Central memory CD4-positive, alpha-beta T cell (primary cell): ENCODE measurements at places on chromosomes 4 and X.
A peak's percentile ranks its signal among the peaks of the same experiment; 100 is the strongest.

DNA sequence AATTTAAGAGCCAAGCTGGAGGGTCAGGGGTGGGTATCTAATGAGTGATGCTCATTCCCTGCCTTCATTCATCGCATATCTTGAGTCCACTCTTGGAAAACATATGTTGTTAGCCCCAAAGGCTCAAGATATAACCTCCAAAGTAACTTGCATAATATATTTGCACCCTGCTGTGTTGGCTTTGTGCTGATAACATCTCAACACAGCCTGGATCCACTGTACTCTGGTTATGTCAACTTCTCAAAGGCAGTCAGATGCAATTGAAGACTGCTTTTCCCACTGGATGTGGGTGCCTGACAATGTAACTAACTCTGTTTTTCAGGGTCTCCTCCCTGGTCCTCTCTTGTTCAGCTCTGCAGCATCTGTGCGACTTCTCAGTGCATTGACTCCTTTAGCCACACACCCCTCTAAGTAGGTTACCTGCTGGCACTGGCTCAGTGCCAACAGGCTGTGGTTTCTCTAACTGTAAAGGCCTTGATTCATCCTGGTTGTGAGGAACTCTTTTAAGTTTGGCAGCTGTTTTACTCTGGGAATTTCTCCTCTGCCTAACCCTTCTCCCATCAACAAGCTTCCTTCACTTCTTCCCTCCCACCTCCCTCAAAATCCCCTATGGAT, 28.1 kb downstream of the SLC16A2 start:
- peak; percentile 40 for DNase-seq

GRCh38 chr4:77269505-77269904, 112.5 kb downstream of the CCNG2 start:
- no peak for DNase-seq

DNA sequence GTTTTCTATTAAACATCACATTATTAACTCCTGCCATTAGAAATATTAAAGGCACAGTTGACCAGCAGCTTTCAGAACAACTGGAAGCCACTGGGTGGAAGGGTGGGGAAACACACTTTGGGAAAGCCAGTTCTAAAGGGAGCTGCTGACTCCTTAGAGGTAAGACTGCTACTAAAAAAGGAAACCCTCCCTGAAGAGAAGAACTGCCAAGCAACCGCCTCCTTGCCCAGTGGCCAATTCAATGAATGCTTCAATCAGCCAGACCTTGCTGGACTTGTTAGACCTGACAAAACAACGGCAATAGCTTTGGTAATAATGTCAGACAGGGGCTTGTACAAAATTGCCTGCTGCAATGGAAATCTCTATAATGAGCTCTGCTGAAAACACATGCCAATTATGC, 15.6 kb downstream of the OPHN1 start:
- DNase-seq = no peak

DNA sequence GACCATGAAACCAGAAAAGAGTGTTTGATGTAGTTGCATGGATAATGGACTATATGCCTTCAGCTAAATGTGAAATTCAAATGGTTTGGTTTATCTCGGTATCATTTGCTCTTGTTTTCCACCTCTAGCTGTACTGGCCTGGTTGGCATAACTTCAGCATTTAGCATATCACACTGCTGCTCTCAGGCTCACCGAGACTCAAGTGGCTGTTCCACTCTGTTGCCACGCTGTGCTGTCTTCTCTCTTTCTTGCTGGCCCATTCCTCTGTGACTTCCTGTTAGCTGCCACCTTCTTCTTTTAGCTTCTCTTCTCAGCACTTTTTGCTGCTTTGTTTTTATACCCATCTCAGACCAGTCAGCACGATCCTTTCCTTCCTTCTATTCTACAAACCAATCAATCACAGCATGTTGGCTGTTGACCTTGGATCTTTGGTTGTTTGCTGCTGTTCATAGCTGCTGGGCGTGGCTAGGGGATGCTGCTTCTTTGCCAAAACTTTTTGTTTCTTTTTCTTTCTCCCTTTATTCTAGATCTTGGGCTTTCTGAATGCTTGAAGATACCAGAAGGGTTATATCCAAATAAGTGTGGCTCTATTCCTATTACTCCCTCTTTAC, 24.0 kb downstream of the INTS6L start:
- no peak for DNase-seq

DNA sequence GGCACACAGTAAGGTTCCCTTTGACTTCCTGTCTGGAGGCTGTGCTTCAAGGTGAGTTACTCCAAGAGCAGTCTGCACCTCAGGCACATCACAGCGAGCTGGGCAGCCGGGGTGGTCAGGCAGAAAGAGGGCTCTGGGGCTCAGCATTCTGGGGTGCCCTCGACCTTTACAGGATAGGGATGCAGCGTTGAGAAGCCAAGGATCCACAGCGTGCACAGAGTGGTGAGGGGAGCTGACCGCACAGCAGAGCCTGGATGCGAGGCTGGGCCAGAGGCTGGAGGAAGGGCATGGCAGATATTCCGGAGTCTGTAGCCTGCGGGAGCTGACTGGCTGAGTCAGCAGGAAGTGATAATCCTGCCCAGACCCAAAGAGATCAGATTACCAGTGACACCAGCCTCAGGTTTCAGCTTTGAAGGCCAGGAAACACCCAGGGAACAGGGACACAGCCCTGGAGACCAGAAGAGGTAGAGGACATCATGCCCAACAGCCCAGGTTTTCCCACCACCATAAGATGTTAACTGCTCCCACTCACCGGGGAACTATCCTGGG, 38.4 kb upstream of the PDLIM3 start:
- DNase-seq = no peak

GRCh38 chr4:185256446-185256845, 47.0 kb downstream of the SNX25 start:
- DNase-seq = no peak

- DNase-seq = no peak
These were observed 14.2 kb downstream of the ELOVL6 start for GRCh38 chr4:110184140-110184790.

DNA sequence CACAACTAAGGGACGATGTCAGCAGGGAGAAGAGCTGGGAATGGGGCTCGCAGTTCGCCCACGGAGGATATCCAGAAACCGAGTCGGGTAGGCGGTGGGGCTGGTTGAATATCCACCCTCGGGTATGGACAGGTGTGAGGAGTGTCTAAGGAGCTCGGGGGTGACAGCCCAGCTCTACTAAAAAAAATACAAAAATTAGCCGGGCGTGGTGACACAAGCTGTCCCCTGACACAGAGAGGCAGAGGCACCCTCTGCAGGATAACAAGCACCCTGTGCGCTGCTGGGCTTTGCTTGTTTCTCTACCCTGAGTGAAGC, 12.2 kb upstream of the ASMTL start:
- DNase-seq = no peak

- no peak for DNase-seq
These were observed 11.7 kb downstream of the RELL1 start for GRCh38 chr4:37674439-37674838.

GRCh38 chr4:16417198-16417597, 190.9 kb upstream of the TAPT1 start:
- no peak for DNase-seq

- DNase-seq = no peak
These were observed 1.9 kb downstream of the DMP1 start for GRCh38 chr4:87651941-87652340.

- DNase-seq = no peak
These were observed 227.0 kb downstream of the DKK2 start for GRCh38 chr4:106809076-106809475.

DNA sequence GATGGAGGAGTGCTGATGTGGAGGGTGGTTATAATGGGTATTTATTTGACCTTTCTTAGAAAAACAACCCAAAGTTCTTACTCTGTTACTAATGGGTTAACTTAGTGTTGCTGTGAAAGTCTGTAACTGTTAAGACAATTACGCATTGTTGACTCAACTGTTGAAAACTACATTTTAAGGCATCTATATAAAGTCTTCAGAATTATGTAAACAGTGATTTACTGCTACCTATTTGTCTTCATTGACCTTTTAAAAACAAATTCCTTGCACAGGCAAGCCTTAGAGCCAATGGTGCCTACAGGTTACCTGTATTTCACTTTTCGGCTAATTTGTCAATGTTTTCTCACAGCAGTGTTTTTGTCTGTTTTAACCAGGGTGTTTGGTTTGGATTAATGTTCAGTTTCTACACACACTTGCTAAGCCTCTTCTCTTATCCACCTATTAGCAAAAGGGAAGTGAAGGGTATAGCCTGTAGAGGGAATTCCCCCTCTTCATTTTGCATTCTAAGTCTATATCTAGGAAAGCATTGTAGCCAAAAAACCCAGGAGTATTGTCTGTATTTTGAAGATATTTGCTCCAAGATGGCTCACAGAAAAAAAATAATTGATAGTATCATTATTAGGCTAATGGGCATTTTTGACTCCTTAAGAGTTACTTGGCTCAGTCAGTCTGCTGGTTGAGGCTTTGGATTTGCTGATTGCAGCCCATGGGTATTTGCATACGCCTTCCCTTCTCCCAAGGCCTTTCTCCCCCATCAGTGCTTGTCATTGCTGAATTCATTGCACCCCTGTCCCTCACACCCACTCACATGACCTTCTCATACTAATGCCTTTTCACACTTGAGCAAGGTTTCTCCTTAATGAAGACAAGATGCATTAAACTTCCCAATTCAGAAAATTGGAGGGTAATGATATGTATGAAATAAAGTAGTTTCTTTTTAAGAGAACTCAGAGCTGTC, 30.5 kb downstream of the AFF1 start:
- DNase-seq = no peak

DNA sequence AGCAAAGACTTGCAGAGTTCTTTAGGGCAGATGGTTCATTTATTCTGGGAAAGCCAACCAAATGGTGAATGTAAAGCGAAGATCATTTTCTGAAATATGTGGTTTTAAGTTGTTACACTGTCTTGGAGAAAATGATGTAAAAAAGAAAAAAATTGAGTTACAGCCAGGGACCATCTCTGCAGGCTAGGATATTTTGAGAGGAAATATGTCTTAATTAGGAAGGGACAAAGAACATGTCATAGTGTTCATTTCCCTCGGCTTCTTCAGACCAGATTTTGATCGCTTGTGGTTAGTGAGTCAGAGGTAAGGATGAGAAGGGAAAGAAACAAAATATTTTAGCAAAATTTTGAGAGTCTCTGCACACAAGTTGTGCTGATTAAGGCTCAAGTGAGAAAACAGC, 59.0 kb upstream of the C1QTNF7 start:
- DNase-seq = no peak
